ENCODE measurements at places on chromosomes 11 and 22.

- no peak for DNase-seq
Measured at GRCh38 chr11:131595797-131596196, 225.4 kb downstream of the NTM start.

GRCh38 chr22:20531404-20532201 is 24.2 kb downstream of the MED15 start:
- peak; percentile 83 for DNase-seq

DNA sequence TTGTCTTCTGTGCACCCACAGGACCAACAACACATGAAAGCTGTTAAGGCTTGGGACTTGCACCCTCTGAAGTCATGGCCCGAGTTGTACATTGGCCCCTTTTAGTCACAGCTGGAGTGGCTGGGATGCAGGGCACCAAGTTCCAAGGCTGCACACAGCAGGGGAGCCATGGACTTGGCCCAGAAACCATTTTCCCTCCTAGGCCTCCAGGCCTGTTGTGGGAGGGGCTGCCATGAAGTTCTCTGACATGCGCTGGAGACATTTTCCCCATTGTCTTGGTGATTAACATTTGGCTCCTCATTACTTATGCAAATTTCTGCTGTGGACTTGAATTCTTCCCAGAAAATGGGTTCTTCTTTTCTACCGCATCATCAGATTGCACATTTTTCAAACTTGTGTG is 48.8 kb upstream of the GLYAT start:
- DNase-seq: no peak

DNA sequence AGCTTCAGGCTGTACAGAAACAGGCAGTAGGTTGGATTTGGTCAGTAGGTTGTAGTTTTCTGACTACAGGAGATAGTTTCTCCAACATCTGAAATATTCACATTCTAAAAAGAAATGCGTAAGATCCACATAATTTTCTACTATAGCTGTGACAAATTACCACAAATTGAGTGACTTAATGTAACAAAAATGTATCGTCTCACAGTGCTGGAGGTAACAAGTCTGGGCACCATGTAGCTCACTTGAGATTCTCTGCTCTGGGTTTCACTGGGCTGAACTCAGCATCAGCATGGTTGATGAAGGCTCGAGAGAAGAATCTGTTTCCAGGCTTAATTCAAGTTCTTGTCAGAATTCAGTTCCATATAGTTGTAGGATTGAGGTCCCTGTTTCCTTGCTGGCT is 350.9 kb upstream of the CCDC179 start:
- DNase-seq: no peak

DNA sequence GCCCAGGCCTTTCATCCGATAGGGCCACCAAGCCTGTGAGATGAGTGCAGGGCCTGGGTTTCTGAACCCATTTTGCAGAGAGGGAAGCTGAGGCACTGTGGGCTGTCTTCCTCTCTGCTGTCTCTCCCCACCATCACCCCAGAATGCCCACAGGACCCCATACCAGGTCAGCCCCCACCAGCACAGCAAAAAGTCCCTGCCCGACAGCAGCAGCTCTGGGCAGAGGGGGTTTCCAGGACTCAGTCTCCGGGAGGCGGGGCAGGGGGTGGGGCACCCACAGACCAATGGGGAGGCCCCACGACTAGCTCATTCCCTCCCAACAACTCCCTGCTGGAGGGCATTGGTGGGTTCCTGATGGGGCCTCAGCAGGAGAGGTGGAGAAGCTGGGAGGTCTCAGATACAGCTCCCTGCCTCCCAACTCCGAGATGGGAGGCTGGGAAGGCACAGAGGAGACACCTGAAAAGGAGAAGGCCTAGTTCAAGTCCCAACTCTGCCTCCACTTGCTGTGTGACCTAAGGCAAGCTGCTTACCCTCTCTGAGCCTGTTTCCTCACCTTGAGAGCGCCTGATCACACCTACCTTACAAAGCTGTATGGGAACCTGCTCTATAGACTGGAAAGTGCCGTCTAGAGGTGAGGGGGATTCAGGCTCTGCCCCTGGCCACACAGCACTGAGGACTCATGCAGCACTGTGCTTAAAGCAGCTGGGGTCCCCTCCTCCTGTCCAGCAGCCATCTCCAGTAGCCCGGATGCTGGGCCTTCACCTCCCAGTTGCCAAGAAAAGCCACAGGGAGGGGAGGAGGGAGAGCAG is 3.5 kb downstream of the CBX7 start:
- peak; percentile 37 for DNase-seq

GRCh38 chr11:47924184-47924691 is 56.1 kb upstream of the PTPRJ start:
- DNase-seq: no peak

GRCh38 chr11:129933891-129934290 is 38.5 kb upstream of the NFRKB start:
- DNase-seq: no peak

- DNase-seq: no peak
Measured at GRCh38 chr11:132658004-132658403, 874.3 kb downstream of the OPCML start.

DNA sequence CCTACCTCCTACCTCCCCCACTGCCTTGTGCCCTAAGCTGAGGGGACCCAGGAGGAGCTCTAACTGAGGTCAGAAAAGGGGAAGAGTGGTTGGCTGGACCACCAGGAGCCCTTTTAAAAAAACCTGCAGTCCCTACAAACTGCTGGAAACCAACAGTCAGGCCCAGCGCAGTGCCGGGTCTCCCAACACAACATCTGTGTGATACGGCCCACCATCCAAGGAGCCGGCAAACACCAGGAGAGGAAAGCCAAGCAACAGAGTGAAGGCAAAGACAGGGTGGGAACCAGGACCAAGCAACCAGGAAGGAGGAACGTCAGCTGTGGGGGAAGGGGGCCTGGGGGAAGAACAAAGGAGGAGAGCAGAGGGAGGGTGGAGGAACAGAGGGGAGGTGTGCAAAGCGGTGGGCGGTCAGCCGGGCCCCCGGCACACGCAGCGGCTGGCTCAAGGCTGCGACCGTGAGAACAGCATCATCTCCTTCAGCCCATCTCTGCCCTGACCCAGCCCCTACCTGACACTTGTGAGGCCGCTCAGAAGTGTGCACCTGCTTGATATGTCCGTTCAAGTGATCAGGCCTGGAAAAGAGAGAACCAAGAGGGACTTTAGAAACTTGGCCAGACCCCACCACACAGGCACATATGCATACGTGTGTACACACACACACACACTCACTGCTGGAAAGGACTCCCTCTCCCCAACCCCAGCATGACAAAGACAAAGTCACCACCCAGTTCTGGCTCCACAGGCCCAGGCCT is 3.6 kb downstream of the PATZ1 start:
- no peak for DNase-seq

DNA sequence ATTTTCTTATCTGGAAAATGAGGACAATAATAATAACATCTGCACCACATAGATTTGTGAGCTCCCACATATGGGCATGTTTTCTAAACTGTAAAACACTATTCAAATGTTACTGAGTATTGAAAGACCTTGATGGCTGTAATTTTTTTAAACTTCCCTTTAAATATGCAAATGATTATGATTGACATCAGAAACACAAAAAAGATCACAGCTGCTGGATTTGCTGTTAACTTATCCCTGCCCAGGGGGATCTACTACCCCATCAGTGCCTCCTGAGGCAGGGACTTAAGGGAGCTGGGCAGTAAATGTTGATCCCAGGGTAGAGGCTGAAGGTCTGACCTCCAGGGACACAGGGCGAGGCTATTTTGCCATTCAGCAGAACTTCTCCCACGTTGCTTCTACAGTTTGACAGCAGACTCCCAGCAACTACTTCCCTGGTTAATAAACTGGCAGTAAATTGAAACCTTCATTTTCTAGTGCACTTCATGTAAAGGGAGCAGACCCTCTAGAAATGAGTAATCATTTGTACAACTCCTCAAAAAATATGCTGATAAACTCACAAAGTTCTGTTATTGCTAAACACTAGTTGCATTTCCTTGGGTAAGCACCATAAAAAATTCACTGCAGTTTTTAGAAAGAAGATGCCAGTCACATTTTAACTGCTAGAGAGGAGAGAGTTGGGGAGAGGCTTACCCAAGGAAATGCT is 20.3 kb downstream of the TMPRSS5 start:
- no peak for DNase-seq

DNA sequence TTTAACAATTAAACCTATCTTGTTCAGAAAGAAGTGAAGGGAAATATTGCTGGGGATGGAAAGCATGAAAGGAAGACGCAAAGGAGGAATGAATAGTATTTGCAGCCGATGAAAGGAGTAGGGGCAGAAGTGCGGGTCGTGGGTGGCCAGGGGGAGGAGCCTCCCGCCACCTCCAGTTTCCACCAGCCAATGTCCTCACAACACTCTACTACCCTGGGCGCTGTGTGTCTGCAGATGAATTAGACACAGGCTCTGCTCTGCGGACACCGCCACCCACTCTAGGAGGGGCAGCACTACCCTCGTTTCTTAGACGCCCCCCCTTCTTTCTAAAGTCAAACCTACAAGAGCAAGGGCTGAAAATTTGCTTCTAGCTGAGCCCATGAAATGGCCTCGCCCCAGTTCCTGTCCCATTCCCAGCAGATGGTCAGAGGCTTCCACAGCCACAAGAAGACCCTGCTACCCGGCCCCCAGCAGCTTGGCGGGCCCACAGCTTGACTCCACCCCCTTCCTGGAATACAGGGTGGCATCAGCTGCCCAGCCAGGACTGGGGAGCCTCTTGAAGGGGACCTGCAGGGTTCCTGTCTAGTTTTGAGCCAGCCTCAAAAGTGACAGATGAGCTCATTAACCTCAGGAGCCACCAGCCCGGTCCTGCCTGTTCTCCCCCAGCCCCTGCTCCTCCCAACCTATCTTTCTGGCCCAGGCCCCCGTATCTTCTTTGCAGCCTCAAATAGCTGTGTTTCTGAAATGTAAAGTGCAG is 268.1 kb downstream of the BUD13 start:
- DNase-seq: no peak

GRCh38 chr22:22111267-22111751 is 128.7 kb upstream of the TOP3B start:
- no peak for DNase-seq

DNA sequence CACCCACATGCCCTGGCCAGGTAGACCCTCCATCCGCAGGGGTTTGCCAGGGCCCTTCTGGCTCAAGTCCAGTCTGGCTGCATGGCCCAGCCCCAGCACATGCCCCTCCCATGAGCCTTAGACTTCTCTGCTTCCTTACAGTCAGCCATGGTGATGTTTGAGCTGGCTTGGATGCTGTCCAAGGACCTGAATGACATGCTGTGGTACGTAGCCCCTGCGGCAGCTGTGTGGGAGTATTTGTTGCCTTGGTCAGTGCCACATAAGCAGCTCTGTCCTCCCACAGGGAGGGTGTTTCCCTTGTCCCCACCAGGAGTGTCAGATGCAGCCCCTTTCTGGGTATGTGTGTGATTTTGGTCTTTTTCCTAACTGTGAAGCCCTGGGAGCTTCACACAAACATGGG is 17.5 kb downstream of the CDC45 start:
- peak; percentile 94 for DNase-seq

DNA sequence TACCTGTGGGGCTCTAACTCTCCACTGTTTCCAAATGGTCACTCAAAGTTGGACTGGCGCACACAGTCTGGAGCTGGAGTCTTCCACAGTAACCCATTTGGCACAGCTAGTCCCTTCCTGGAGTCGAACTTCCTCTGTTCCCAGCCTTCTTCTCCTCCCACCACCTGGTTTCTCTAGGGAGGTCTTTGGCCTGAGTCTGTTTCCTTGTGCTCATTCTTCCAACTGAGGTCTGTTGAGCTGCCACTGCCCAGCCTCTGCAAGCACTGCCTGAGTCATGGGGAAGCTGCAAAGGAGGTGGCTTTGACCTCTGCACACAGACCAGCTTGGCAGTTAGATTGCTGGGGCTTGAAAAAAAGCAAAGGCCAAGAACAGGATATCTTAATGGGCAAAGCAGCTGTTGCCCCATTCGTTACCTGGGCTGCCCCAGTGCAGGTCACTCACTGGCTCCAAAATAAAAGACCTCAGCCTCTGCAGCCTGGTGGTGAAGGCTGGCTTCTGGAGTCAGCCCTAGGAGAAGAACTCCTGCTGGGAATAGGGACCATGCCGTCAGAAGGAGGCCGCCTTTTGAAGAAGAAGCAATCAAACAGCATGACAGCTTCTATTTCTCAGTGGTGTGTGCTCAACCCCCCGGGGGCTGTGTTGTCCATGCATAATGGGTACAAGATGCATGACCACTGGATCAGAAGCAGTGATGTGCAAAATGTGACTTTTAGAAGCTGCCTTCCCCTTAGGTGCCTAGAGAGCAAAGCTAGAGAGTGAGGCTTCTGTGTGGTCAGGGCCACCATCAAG is 3.0 kb downstream of the ADAMTS15 start:
- DNase-seq: peak; percentile 32

- no peak for DNase-seq
Measured at GRCh38 chr11:107478922-107479321, 21.3 kb upstream of the CWF19L2 start.

DNA sequence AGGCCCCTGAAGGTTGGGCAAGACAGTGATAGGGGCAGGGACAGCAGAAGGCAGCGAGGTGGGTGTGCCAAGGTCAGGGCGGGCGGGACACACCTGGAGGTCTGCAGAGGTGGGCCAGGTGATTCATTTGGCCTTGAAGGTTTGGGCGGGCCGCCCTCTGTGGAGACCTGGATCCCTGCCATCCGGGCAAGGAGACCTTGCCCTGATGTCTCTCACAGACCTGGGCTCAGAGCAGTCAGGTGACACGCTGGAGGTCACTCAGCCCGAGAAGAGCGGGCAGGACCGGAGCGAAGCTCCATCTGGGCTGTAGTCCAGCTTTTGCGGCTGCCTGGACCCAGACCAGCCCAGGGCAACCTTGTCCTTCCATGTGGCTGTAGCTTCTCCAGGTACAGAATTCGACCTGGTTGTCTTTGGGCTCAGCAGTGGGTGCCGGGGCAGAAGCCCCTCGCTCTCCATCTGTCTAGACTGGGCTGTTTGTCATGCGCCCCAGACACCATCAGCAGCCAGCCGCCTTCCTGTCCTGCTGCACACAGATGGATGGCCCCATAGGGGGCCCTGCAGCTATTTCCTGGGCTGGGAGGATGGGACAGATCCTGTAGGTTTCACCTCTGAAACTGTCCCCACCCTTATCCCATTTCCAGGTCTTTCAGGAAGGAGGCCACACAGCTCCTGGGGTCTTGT is 3.1 kb downstream of the MRGPRG start:
- no peak for DNase-seq

- DNase-seq: no peak
Measured at GRCh38 chr22:33894515-33894914, 25.8 kb downstream of the LARGE1 start.

GRCh38 chr11:76491644-76492043 is 46.8 kb downstream of the EMSY start:
- no peak for DNase-seq

DNA sequence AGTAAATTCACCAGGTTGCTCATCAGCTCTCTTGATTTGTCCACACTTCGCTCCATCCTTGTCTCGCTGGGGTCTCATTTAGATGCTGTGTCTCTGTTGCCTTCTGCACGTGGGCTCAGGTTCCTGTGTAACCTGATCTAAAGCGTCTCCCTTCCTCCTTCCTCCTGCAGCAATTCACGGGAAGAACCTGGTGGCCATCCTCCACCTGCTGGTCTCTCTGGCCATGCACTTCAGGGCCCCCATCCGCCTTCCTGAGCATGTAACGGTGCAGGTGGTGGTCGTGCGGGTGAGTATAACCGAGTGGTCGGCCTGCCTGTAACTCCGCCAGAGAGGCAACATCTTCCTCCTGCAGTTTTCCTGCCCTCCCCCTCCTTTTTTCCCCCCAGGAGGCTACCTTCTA is 48.0 kb upstream of the PARVG start:
- no peak for DNase-seq

All from dermis blood vessel endothelial cell (primary cell).